A673 (cell line): ENCODE measurements at places on chromosomes 5 and 9. TPM values are rescaled to one million over a fixed set of nuclear protein-coding genes. Genes with fewer than 3 reads are reported as not detected.
A peak's percentile ranks its signal among the peaks of the same experiment; 100 is the strongest.

GRCh38 chr5:151056379-151057325, 24.2 kb downstream of the TNIP1 start:
- DNase-seq = no peak

Gene ABLIM3
- total RNA-seq = not detected in 2 replicates

- no peak for DNase-seq
These were observed 151.3 kb downstream of the CCDC192 start for GRCh38 chr5:127854520-127854919.

- DNase-seq = no peak
These were observed 31.4 kb upstream of the TMOD1 start for GRCh38 chr9:97470076-97470475.

Gene MSANTD3
- 44.7 and 52.9 TPM in 2 replicates for total RNA-seq

Gene SURF4
- 201 and 214 TPM in 2 replicates for total RNA-seq

Gene INSL4
- total RNA-seq = not detected in 2 replicates

- no peak for DNase-seq
These were observed 12.6 kb downstream of the CAVIN4 start for GRCh38 chr9:100590481-100590880.

GRCh38 chr9:92745881-92746280, 18.8 kb downstream of the BICD2 start:
- DNase-seq = no peak

DNA sequence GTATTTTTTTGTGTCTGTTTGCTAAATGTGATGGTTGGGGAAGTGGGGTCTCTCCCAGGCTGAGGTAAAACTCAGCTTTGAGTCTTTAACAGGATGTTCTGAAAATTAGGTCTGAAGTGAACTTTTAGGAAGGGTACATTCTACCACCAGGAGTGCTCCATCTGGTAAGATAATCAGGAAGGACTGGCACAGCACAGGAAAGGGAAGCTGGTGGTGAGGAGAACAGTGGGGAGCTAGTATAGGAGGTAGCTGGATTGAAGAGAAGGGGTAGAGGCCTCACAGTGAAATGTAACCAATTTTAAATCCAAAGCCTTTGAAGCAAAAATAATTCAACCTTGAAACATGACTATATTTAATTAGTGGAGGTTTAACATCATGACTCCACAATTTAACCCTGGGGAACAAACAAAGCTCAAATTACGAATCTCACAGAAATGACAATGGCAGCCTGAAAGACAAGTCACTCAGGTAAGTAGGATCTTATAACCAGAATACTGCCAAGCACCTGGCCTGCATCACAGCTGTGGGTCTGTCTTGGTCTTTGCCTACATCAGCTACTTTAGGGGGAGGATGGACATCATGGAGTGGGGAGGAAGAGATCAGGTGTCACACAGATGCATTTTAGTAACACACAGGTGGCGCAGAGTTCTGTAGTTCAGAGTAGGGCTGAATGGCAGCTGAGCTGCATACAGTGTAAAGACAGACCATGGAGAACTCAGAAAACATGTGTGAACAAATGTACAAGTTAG, 445.3 kb downstream of the DMRT2 start:
- DNase-seq = no peak

DNA sequence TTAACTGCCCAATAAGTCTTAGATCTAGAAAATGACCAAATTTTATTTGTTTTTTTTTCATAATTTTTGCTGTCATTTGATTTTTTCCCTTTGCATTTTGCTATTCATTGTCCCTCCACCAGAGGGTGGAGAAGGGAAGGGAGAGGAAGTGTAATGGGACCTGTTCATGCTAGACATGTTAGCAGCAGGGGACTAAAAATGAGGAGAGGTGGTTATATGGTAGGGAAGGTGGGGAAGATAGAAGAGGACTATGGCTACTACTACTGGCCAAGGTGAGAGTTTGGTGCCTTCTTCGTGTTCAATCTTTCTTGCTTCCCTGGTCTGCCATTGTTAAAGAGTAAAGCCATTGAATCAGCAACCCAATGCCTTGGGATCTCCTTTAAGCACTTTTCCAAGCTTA, 6.4 kb downstream of the GRIA1 start:
- DNase-seq = peak; percentile 33

GRCh38 chr5:12772276-12772675, 868.0 kb upstream of the CTNND2 start:
- DNase-seq = no peak

GRCh38 chr9:89234205-89235067, 55.8 kb upstream of the SHC3 start:
- DNase-seq = peak; percentile 51

- peak; percentile 37 for DNase-seq
These were observed at the start of gene FCHSD1 for GRCh38 chr5:141650851-141651727. FCHSD1 (minus strand) TSS chr5:141651418; CDS start chr5:141651368, 50 bp downstream.

DNA sequence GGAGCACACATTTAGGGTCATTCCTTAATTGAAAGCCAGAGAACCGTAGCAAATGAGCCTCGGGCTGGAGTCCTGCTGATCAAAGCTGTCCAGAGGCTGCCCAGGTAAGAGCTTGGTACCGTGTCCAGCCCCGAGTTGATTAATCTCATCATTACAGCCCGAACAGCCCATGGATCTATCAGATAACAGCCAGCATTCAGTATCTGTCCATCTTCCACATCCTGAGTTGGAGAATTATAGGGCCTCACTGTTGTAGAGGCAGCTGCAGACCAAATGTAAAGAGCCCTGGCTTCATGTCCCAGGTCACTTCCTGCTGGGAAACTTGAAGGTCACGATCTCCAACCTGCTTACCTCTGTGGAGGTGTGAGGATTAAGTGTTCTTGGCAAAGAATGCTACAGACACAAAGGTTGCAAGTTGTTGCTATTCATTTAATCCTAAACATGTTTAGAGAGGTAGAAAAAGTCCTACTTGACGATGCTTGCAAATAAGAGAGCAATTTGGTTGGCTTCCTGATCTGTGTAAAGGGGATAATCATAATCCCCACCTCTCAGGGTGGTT, 16.1 kb downstream of the GGTA1 start:
- DNase-seq = no peak

- no peak for DNase-seq
These were observed 343.3 kb upstream of the KLF4 start for GRCh38 chr9:107832871-107833270.

GRCh38 chr5:89090037-89090436, 207.1 kb upstream of the MEF2C start:
- DNase-seq = no peak
